ENCODE measurements at places on chromosomes 11 and 22.

DNA sequence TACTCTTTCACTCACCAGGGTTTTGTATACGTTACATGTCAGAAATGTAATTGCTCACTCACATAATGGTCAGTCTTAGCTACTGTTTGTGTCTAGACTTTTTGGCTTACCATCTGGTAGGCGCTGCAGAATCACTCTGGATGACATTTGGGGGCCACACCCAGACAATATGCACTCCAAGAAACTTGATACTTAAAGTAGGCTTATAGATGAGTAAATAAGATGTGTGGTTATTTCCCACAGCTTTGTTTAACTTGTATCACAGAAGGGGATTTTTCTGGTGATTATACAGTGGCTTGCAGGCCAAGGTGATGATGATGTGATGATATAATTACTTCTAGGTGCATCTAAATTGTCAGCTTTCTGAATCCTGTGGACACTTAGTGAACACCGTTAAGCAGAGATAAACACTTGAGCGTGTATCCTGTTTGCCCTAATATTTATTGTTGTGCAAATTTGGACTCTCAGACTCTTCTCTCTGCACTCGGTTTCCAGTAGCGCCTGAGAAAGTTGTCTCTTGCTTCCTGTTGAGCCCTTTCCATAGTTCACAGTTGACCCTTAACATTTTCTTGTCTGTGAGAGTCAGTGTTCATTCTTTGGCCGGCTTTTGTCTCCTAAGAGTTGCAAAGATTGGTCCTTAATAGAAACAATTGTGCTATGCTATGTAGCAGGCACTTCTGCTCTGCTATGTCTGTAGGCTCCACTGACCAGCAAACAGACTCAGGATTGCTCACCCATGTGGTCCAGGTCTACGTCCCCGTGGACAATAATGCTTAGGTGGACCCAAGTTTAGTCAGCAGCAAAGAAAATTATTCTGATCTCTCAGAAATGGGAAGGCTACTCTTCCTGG lies 89.3 kb downstream of the PRR5L start:
- no peak for DNase-seq

- no peak for DNase-seq
Measured at GRCh38 chr11:64096835-64097234, 61.1 kb downstream of the FLRT1 start.

DNA sequence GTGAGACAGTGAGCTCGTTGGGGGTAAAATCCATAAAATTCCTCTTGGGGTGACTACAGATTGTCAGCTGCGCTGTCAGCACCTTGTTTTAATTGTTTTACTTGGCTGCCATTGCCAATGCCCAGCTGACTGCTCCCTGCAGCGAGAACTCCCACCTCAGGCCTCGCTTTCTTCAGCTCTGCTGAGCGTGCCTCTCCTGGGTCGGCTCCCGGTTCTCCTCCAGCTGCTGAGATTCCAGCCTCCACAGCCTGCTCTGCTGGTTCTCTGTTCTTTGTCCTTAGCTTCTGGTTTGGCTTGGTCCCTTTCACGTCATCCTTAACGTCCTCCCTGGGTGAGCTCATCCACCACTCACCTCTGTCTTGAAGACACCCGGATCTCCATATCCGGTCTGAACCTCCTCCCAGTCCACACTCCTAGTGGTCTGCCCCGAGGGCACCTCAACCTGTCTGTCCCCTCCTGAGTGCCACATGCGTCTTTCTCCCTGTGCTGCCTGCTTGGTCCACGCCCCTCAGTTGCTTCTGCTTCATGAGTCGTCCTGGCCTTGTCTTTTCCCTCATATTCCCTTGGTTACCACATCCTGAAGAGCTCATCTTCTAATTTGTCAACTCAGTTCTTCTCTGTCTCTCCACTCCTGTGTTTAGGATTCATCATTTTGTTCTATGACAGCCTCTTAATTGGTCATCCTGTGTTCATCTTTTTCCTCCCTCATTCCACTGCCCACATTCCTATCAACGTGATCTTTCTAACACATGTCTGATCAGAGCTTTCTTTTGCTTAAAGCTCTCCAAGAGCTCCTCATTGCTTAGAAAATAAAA lies 35.6 kb downstream of the BMAL1 start:
- DNase-seq, result no peak

DNA sequence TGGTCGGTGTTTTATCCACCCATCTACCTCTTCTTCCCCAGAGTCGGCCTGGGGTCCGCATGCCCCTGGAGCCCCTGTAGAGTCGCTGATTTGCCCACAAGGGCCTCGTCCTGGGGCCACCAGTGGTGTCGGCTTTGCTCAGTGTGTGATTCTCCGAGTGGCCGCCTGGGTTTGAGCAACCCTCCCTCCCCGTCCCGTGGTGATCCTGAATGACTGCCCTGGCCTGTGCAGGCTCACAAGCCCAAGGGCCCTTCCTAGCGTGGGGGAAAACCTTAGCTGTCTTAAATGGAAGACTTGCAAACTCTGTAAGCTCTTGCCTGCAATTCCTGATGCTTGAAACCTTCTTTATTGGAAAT lies 128.3 kb downstream of the OSBP2 start:
- no peak for DNase-seq

DNA sequence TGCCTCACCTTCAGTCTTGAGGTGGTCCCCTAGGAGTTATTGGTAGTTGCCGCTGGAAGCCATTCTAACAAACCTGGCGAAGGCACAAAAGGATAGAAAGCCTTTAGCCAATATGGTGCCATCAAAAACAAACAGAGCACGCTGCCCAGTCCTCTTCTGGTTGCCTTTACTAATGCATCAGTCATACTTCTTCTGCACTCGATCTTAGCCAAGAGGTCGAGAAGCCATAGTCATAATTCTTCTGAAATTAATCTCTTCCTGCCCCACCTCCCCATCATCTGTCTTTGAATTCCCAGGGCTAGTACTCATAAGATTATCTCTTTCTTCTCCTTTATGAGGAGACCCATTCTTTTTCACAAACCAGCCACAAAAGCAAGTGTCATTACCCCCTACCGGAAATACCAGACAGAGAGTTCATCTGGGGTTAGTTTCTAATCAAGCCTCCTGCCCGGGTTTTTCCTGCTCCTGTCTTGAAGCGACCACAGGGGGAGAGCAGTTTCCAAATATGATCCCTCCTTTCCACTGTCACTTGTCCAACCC lies 21.4 kb upstream of the EHF start:
- no peak for DNase-seq

- DNase-seq, result peak; percentile 49
Measured at GRCh38 chr11:1832211-1832919, 2.4 kb upstream of the SYT8 start.

- no peak for DNase-seq
Measured at GRCh38 chr11:118109231-118109630, 22.5 kb upstream of the SMIM35 start.

- no peak for DNase-seq
Measured at GRCh38 chr22:45310331-45310976, 720 bp downstream of the FAM118A start.

GRCh38 chr11:48062649-48063048 lies 82.3 kb downstream of the PTPRJ start:
- DNase-seq, result no peak

DNA sequence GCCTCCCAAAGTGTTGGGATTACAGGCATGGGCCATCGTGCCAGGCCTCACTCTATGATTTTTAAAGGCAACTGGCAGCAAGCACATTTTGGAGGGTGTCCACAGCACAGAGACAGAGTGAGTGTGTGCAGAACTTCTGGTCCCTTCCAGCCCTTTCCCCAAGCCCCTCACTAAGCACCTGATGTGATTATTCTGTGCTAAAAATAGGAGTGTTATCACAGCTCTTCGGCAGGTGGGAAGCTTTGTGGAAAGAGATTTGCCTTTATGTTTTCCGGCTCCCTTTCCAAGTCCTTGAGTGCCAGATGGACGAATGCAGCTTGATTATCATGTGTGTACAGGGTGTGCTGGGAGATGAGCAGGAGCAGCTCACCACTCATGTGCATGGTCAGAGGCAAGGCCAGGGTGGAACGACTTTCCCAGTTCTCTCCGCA lies 310.8 kb downstream of the DDX10 start:
- no peak for DNase-seq

DNA sequence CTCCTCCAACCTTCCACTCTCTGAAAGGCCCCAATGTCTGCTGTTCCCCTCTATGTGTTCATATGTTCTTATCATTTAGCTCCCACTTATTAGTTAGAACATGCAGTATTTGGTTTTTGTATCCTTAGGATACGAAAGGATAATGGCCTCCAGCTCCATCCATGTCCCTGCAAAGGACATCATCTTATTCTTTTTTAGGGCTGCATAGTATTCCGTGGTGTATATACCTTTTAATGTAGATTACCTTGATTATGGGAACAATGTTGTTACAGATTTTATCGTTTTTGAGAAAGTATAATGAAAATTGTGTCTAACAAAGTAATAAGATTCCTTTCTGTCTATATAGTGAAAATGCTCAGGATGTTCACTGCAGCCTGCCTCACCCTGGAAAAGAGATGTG lies 16.0 kb upstream of the CAVIN3 start:
- no peak for DNase-seq

DNA sequence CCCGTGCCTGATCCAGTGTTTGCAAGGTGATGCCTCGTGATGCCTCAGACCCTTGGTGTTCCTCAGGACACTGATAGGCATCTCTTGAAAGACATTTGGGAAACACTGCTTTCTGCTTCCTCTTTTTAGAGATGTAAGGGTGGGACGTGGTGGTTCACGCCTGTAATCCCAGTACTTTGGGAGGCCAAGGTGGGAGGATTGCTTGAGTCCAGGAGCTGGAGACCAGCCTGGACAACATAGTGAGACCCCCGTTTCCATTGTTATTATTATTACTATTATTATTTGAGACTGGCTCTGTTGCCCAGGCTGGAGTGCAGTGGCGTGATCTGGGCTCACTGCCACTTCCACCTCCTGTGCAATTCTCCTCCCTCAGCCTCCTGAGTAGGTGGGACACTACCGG lies 6.5 kb upstream of the SOX10 start:
- no peak for DNase-seq

GRCh38 chr11:3158821-3159220 lies 6.3 kb downstream of the OSBPL5 start:
- no peak for DNase-seq

GRCh38 chr22:39623603-39624500 lies 53.3 kb downstream of the CACNA1I start:
- no peak for DNase-seq

GRCh38 chr11:126817096-126817495 lies 183.5 kb downstream of the KIRREL3 start:
- no peak for DNase-seq

- DNase-seq, result no peak
Measured at GRCh38 chr11:55719608-55720160, 53.6 kb upstream of the OR5D13 start.

DNA sequence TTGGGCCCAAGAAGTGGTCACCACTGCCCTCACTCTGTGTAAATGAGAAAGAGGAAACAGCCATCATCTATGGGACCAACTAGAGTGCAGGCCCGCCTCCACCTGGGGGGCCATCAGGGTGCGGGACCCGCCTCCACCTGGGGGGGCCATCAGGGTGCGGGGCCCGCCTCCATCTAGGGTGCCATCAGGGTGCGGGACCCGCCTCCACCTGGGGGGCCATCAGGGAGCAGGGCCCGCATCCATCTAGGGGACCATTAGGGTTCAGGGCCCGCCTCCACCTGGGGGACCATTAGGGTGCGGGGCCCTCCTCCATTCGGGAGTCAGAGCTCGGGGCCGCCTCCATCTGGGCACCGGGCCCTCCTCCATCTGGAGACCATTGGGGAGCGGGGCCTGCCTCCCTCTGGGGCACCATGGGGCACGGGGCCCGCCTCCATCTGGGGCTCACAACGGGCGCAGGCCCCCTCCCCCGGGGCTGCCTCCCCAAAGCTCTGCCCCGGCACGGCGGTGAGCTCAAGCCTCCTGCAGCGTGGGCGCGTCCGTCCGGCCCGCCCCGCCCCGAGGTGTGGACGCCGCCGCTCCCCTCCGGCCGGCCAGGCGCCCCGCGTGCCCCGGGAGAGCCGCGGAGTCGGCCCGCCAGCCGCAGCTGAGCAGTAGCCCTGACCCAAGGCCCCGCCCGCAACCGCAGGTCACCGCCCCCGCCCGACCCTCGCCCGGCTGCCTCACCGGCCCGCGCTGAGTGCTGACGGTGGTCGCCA lies 512 bp downstream of the TOLLIP start:
- DNase-seq, result no peak

DNA sequence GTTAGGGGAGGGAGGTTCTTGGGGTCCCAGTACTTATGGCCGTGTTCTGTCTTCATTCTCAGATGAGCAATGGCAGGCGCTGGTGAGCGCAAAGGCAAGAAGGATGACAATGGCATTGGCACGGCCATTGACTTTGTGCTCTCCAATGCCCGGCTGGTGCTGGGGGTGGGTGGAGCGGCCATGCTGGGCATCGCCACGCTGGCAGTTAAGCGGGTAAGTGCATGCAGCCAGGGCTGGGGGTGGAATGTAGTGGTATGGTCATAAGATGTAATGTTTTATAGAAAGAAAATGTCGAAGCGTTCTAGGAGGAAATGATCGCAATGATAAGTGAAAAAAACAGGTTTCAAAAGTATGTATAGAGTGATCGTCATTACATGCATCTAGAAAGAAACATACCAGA lies 9.1 kb upstream of the ATF4 start:
- DNase-seq, result no peak

DNA sequence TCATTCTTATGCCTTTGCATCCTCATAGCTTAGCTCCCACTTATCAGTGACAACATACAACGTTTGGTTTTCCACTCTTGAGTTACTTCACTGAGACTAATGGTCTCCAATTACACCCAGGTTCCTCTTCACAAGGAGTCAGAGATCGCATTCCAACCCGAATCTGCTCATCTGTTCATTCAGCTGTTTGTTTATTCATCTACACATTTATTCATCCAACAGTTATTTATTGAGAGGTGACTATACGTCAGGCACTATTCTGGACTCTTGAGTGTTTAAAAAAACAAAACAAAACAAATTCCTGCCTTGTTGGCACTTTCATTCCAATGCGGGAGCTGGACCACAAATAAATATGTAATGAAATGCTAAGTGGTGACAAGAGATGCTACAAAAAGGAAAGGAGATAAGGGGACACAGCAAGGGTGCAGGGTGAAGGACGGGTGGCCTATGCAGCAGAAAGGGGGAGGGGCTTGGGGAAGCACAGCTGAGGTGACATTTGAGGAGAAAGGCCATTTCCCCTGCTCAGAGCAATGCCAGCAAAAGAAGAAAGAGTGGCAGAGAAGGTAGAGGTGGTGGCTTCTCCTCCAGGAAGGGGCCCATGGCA lies 393.8 kb upstream of the SYN3 start:
- DNase-seq, result no peak

DNA sequence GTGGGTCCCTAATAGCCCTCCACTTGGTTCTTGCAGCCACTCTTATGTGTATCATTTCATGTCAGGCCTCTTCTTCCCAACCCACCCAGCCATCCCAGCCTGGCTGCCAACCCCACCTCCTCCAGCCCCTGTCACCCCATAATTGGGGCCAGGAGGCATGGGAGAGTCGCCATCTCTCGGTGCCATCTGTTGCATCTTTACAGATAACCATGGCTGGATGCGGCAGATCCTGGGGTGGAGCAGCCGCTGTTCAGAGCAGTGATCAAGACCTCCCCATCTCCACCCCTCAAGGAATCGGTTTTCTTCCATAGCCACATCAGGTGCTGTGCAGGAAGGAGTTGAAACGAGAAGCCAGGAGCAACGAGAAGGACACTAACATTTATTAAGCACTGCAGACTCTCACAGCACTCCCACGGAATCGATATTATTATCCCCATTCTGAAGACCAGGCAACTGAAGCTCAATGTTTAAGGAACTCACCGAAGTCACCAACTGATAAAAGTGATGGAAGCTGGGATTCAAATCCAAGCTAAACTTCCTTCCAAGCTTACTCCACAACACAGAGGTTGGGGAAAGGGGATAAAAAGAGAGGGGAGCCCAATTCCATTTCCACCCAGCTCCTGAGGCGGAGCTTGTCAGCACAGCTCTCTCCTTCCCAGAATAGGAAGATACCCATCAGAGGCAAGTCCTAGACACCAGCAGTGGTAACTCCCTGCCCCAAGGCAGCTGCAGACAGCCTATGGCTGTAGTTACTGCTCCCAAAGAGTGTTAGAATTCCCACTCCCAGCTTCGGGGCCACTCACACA lies 2.7 kb downstream of the SLC43A1 start:
- no peak for DNase-seq
